ENCODE measurements at places on chromosomes 5 and 9.

DNA sequence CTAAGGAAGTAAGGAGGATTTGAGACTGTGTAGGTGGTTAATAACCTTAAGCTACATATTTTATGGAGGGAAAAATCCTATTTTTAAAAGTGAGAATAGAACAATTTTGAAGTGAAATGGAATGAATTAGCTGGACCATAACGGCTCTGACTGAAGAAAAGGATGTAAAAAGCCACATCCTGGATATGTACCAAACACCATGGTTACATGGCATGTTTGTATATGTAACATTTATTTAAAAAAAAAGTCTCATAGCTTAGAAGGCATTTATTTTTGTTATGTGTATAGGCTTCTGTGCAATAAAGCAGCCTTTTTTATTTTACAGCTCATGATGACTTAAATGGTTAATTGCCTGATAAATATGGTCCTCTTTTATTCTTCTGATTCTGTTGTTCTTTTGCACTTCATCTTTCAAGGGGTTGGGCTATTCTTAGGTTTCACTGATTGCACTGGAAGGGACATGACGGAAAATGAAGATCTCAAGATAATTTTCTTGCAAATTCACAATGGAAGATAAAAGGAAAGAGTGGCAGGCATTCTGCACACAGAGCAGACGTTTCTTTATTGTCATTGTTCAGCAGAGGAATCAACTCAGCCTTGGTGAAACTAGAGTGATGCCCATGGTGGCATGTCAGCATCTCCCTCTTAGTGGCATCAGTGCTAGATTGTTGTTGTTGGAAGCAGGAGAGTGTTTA, 63.1 kb downstream of the DOCK8 start:
- DNase-seq: no peak

- no peak for DNase-seq
Measured at GRCh38 chr5:129996896-129997295, 92.6 kb downstream of the CHSY3 start.

DNA sequence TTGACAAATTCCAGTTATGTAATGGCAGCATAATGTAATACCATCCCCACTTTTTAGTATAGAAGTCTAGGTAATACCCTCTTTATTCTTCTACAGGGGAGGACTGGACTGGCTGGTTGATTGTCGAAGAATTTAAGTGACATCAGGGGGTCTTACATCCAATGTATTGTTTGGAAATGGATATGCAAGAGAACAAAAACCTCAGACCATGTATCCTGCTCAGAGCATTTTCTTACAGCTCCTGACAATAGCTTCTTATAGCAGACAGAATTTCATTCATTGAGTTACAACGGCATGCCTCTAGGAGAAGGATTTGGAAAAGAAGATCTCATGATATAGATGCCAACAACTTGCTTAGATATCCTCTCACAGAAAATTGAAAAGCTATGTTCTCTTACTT, 2032.3 kb downstream of the EFNA5 start:
- DNase-seq: no peak

GRCh38 chr9:76559286-76559685, 100.3 kb downstream of the GCNT1 start:
- DNase-seq: no peak

GRCh38 chr9:29796291-29796952, 2223.1 kb upstream of the C9orf72 start:
- peak; percentile 35 for DNase-seq

- peak; percentile 27 for DNase-seq
Measured at GRCh38 chr5:75659791-75660450, 48.7 kb downstream of the ANKDD1B start.

GRCh38 chr5:176545737-176546509, 3.2 kb upstream of the CDHR2 start:
- no peak for DNase-seq

DNA sequence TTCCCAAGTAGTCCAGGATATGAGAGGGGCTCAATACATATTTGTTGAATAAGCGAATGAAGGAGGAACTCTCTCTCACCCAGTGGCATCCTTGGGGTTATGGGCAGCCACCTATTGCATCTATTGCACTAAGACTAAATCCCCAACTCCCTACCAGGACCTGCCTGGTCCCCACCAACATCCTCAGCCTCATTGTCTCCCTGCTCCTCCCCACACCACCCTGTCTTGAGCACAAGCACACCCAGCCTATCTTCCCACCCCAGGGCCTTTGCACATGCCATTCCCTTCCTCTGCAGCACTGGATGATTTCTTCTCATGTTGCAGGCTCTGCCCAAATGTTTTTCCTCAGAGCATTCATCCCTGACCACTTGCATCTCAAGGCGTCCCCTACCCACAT, 133.8 kb downstream of the BARX1 start:
- no peak for DNase-seq

DNA sequence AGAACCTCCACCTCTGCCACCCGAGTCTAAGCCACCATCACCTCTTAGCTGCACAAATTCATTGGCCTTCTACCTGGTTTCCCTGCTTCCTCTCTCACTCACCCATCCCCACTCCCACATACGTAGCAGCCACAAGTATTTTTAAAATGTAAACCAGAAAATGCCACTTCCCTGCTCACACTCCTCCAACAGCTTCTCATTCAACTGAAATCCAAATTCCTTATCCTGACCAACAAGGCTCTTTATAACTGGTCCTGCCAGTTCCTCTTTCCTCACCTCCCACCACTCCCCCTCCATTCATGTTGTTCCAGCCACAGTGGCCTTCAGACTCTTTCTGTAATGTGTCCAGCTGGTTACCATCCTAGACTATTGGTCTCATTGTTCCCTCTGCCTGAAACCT, 25.0 kb upstream of the PALM2AKAP2 start:
- DNase-seq: no peak

GRCh38 chr5:112142769-112143270, 276.3 kb downstream of the EPB41L4A start:
- DNase-seq: peak; percentile 75

GRCh38 chr5:37751227-37751626, 88.6 kb downstream of the GDNF start:
- no peak for DNase-seq

GRCh38 chr5:55551358-55551757, 16.6 kb upstream of the PLPP1 start:
- DNase-seq: no peak

- no peak for DNase-seq
Measured at GRCh38 chr5:1907616-1908015, 24.9 kb upstream of the IRX4 start.

- DNase-seq: no peak
Measured at GRCh38 chr9:126363847-126364671, 37.4 kb downstream of the MVB12B start.

GRCh38 chr5:923281-923873, 30.7 kb downstream of the TRIP13 start:
- DNase-seq: peak; percentile 78

DNA sequence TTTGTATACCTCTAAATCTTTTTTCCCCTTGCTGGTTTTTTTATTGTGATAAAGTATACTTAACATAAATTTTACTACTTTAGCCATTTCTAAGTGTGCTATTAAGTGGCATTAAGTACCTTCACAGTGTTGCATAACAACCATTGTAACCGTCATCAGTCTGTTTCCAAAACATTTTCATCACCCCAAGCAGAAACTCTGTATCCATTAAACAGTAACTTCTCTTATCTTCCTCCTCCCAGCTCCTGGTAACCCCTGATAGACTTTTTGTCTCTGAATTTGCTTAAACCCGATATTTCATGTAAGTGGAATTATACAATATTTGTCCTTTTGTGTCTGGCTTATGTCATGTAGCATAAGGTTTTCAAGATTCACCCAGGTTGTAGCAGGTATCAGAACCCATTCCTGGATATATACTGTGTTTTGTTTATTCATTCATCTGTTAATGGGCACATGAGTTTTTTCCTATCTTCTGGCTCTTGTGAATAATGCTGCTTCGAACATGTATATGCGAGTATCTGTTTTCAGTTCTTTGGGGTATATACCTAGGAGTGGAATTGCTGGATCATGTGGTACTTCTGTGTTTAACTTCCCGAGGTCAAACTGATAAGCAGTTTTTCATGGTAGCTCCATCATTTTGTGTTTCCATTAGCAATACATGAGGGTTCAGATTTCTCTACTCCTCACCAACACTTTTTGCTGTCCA, 66.4 kb downstream of the EHMT1 start:
- no peak for DNase-seq
